ENCODE measurements at places on chromosomes 13 and 19.

DNA sequence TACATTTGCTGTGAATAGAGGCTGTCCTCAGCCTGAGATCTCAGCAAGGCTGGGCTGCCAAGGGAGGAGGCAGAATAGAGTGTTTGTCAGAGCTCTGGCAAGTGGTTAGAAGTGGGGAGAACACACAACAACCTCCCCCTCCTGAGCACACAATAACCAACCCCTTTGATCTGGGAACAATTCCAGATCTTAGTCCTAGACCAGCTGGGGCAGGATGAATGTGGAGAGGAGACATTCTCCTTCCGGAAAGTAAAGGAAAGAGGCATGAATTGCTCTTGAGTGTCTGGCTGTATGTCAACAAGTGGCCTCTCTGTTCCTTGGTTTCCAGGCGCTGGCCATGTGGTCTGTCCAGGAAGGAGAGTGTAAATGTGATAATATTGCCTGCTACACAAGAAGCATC, 114.9 kb upstream of the TMTC4 start:
- no peak for DNase-seq

- no peak for DNase-seq
Observed at GRCh38 chr19:15418231-15418578, 583 bp downstream of the AKAP8L start.

- DNase-seq, result no peak
Observed at GRCh38 chr13:97548138-97548537, 114.2 kb downstream of the RAP2A start.

DNA sequence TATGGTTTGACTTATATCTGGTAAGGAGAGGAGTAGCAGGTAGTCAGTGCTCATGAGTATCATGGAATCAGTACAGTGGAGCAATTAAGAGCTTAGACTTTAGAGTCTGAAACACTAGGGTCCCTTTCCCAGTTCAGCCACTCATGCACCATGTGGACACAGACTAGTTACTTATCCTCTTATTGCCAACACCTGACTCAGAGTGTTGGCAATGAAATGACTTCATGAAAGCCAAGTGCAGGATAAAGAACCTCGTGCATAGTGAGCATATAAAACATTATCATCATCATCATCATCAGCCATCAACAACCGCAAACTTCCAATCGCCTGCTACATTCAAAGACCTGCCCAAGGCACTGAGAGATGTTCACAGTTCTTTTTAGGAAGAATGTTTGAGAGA, 164.2 kb downstream of the FOXO1 start:
- DNase-seq, result no peak

- DNase-seq, result no peak
Observed at GRCh38 chr13:42984691-42985090, 7.3 kb downstream of the EPSTI1 start.

- DNase-seq, result no peak
Observed at GRCh38 chr13:46647512-46648065, 94.6 kb downstream of the LRCH1 start.

DNA sequence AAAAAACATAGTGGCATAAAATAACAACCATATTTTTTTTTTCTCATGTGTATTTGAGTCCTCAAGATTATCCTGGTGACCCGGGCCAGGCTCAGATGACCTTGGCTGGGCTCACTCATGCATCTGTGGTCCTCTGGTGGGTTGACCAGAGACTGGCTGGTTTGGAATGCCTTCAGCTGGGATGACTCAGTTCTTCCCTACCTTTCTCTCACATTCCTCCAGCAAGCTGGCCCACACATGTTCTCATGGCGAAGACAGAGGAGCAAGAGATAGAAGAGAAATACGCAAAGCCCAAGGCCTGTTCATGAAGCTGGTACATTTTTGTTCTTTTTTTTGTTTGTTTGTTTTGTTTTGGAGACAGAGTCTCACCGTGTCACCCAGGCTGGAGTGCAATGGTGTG, 14.3 kb upstream of the ZNF541 start:
- DNase-seq, result no peak

- DNase-seq, result no peak
Observed at GRCh38 chr19:48648134-48648533, 2.1 kb upstream of the CA11 start.

DNA sequence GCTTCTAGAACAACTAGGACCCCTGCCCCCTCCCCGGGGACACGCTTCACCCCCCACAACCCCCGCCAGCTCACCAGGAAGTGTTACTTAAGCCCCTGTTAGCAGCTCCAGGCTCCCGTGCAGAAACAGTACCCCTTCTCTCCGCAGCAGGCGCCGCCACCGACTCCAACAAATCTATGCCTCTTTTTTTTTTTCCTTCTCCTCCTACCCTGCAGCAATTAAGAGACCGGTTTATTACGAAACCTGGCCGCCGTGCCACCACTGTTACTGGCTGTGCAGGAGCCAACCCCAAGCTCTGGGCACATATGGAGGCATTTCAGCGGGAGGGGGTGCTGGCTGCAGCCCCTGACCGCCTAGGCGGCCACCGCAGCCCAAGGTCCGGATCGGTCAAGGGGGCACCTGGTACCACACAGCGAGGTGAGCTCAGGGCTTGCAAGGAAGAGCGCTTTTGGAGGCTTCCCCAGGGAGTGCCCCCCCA, 2.4 kb downstream of the GADD45B start:
- no peak for DNase-seq

DNA sequence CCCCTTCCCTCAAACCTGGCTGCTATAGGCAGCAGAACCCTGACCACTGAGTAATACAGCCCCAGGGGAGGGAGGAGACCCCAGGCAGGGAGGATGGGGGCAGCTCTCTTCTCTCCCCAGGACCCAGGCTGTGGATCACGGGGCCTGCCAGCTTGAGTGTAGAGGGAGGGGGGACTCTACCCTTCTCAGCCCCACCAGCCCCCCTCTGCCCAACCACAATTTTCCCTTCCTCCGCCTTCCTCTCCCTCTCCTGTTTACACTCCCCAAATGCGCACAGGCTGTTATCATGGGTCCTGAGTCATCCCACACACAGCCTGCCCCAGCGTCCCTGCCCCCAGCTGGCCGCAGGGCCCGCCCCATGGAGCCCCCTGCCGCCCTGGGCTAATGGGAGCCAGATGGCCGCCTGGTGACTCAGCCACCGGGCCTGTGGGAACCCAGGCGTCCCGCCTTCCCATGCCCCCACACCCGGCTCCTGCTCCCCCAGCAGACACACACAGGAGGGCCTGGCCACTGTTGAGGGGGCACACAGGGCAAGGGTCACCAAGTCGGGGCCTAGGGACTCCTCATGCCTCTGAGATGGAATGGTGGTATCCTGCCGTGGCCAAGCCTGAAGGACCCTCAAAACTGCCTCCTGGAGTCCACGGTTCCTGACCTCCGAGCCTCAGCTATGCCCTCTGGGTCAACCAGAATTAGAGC, 13.6 kb downstream of the CCDC97 start:
- DNase-seq, result peak; percentile 85

GRCh38 chr19:10580979-10581631, 6.0 kb downstream of the AP1M2 start:
- DNase-seq, result peak; percentile 30

GRCh38 chr19:46366620-46367292, 19.9 kb downstream of the PPP5C start:
- DNase-seq, result no peak

DNA sequence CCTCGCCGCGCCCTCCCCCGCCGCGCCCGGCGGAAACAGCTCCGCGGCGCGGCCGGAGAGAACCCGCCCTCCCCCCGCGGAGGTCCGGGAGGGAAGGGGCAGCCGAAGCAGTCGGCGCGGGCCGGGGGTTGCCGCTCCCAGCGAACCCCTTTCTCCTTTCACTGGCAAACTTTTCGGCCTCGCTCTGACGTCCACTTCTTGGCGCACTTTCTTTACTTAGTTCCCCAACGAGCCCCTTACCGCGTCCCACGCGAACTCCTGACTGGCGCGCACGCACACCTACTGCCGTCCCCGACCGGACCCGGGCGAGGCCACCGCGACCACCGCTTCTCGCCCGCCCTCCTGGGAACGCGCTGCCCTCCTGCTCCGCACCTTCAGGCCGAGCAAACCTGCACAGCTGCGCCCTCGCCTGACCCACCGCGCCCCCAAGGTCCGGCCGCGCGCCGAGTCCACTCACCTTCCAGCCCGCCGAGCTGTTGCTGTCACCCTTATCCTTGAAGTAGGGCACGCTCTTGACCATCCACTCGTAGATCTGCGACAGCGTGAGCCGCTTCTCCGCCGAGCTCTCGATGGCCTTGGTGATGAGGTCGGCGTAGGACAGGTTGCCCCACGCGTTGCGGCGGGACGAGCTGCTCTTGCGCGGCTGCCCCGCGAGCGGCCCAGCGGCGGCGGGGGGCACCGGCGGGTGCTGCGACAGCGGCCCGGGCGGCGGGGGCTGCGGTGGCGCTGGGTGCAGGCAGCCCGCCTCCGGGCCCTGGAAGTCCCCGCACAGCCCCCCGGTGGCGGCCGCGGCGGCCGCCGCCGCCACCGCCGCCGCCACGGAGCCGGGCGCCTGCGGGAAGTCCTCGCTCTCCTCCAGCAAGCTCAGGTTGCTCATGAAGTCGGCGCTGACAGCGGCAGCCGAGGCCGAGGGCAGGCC, 1.1 kb downstream of the FOXO1 start:
- no peak for DNase-seq

- no peak for DNase-seq
Observed at GRCh38 chr13:67806796-67807195, 576.7 kb upstream of the PCDH9 start.

DNA sequence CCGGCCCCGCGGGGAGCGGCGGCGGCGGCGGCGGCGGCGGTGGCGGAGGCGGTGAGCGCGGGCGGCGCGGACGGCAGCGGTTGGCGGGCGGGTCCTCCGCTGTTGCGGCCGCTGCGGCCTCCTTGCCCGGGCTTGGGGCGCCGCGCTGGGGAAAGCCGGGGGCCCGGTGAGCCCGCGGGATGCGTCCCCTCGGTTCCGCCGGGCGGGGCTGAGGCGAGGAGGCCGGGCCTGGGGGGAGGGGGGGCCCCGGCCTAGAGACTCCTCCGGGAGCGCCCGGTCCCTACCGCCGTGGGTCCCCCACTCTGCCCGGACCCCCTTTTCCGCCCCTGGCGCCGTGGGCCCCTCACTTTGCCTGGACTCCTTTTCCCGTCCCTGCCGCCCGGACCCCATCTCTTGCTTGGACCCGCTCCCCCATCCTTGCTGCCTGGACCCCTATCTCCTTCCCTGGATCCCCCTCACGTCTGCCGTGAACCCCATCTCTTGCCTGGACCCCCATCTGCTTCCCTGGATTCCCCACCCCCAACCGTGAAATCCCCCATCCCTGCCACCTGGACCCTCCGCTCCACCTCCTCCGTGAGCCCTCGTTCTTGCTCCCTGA, 28.6 kb upstream of the NDUFS7 start:
- no peak for DNase-seq

DNA sequence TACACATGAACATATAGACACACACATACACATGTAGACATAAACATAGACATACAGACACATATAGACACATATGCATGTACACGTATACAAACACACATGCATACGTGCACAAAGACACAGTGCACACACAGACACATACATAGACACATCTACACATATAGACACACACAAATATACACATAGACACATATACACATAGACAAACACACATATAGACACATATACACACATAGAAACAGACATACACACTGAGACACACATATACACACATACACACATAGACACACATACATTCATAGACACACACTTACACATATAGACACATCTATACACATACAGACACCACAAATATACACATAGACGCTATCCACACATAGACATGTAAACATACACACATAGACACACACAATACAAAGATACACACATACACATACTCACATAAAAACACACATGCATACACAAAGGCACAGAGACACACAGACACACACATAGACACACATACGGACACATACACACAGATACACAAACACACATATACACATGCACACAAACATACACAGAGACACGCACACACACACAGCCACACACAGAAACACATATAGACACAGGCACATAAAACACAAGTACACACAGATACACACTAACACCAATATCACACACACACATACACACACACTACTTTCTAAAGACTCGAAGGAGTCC, 254.0 kb downstream of the TSHZ3 start:
- DNase-seq, result no peak

DNA sequence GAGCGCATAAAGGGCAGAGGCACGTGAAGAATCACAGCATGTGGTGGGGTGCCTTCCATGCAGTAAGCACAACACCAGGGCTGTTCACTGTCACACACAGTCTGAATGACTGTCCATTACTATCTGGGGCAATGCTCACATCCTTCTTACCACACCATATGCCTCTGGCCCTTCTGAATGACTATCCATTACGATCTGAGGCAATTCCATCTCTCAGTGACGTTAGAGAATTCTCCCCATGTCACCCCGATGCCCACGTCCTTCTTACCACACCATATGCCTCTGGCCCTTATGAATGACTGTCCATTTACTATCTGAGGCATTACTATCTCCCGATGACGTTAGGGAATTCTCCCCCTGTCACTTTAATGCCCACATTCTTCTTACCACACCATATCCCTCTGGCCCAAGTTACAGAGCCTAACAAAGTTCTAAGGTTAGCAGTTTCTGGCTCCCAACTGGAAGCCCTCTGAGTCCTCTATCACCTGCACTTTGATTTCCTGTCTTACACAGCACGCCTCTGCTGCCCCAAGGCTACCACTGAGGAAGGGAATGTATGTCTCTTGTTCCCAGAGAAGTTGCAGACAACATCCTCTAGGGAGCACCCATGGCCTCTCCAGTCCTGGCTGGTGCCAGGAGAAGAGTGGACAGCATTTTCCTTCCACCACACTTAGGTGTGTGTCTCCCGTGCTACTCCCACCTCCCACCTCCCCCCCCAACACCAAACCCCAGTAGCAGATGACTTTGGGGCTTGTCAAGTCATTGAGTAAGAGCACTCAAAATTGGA, 154.8 kb downstream of the COG6 start:
- no peak for DNase-seq

DNA sequence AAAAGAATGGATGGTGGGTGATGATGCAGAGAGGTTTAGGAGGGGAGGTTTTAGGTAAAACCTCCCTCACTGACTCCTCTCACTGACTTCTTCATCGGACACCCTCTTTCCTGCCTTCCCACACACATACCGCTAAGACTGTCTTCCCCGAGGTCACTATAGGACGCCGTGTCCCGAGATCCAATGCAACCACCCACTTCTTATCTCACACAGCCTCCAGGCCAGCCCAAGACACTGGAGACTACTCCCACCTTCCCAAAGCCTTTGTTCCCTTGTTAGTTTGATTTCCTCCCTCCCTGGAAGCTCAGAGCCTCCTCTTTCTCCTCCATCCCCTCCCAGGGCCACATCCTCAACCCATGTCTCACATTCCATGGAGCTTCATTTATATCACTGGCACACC, 16.5 kb upstream of the CAMSAP3 start:
- DNase-seq, result no peak

GRCh38 chr13:66940113-66940512, 290.0 kb downstream of the PCDH9 start:
- DNase-seq, result no peak

DNA sequence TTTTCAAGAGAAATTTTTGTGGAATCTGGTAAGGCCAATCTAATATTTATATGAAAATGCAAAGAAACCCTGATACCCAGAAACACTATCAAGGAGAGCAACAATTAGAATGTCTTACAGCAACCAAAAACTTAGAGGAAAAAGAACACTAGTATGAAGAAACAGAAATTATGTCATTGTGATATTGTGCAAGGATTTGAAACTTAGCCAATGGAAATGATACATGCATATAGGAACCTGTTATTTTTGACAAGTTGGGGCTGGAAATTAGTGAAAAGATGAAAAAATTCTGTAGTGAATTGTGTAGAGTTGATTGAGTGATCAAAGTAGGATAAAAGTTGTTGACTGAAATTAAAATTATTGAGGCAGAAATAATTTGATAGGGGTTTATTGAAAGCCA, 792.6 kb upstream of the SLITRK6 start:
- DNase-seq, result no peak

Data from GM04503 (cell line).